ENCODE measurements at places on chromosomes 6 and 20. TPM values are rescaled to one million over a fixed set of nuclear protein-coding genes. Genes with fewer than 3 reads are reported as not detected.

DNA sequence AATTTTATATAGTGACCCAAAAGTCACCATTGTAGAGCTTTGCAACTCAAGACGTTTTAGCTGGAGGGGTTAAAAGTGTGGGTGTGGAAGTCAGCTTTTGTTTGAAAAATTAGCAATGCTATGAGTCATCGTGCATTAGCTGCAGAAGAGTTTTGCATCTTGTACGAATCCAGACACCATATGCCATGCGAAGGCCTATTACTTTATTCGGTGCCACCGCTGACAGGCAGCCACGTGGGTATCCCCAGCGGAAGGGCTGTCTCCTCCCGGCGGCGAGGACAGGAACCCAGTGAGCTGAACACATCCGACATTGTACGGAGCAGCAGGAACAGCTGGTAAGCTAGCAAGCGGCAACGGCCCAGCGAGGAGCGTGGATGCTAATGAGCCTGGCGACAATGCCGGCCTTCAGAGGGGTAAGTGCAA lies 84.4 kb downstream of the INSM1 start:
- DNase-seq: peak; percentile 42

DNA sequence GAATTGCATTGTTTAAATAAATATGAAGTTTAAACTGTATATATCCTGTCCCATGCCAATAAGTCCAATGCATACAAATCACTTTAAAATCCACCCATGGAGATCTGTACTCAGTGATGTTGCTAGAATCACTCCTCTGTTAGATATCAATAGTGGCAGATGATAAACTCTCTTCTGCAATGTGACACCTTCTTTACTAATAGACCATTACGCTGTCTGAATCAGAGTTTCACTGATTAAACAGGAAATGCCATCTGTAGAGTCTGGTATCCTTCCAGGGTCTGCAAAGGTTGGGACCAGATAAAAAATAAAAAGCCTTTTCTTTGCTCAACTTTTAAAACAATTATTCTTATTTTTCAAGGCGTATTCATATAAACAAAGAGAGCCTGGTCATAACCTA lies 134.5 kb downstream of the EDN3 start:
- DNase-seq: no peak

GRCh38 chr6:109295109-109295773 lies 87.0 kb downstream of the CD164 start:
- no peak for DNase-seq

GRCh38 chr20:19120569-19120968 lies 91.9 kb upstream of the SLC24A3 start:
- DNase-seq: no peak

DNA sequence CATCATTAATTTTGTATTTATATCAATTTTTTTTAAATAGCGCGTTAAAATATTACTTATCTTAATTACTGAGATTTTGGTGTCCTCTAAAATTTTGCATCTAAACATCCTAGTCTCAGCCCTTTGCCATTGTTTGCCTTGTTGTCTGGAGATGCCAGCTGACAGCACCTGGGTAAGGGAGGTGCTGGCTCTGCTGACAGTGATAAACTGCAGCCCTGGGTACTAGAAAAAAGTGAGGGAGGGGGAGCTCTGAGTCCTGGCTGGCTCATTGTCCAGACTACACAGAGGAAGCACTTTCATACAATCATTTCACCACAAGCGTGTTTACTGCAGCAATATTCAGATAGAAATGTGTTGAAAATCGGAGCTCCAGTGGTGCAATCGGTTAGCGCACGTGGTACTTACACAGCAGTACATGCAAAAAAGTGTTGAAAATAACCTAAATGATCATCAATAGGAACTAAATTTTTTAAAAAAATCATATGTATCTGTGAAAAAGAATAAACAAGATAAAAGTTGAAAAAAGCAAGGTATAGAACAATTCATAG lies 18.5 kb upstream of the UBR2 start:
- DNase-seq: no peak

TRIM40 gene
- not detected for total RNA-seq

DNA sequence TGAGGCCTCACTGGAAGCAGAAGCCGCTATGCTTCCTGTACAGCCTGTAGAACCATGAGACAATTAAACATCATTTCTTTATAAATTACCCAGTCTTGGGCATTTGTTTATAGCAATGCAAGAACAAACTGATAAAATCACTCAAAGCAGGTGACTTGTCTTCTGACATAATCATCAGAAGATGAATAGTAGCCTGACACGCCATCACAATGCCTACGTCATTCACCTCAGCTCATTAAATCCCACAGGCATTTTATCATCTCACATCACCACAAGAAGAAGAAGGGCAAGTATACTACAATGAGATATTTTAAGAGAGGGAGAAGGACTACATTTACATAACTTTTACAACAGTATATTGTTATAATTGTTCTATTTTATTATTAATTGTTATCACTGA lies 3.1 kb upstream of the CAP2 start:
- DNase-seq: no peak

GRCh38 chr6:151617539-151617938 lies 123.7 kb downstream of the CCDC170 start:
- DNase-seq: no peak

PLEKHG1 gene
- 3.3 TPM for total RNA-seq

DNA sequence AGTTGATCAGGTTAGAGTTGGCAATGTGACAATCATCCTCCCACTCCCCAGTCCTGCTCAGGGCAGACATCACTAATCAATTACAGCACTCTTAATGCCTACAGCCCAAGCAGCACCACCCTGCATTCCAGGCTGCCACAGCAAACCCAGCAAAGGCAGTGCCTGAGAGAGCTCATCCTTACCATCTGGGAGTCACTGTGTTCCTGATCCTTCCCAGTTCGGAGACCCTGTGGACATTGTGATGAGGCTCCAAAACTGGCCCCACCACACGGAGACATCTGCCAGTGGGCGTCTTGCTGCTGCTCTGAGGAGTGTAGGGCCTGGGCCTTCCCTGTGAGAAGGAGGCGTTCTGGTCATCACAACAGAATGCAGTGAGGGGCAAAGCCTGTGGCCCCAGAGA lies 216.5 kb upstream of the CST7 start:
- no peak for DNase-seq

DNA sequence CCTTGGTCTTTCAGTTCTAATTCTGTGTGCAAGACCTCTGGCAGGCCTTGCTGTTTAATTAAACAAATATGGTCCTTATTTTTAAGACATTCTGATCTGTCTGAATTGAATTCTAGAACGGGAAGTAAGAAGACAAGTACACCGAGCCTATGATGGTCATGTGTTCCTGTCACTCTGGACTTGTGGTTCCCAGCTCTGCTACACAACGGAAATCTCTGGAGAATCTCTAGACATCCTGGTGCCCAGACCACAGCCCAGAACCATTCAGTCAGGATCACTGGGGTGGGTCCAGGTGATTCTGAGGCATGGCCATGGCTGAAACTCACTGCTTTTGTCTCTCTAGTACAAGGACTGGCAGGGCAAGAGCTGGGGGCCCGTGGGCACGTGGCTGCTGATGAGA lies 15.9 kb upstream of the KCNK16 start:
- no peak for DNase-seq

- DNase-seq: no peak
Measured at GRCh38 chr6:84526631-84527030, 237.8 kb downstream of the TBX18 start.

PI3 gene
- total RNA-seq: not detected

GRCh38 chr6:153043719-153044118 lies 41.2 kb upstream of the MTRF1L start:
- DNase-seq: no peak

DNA sequence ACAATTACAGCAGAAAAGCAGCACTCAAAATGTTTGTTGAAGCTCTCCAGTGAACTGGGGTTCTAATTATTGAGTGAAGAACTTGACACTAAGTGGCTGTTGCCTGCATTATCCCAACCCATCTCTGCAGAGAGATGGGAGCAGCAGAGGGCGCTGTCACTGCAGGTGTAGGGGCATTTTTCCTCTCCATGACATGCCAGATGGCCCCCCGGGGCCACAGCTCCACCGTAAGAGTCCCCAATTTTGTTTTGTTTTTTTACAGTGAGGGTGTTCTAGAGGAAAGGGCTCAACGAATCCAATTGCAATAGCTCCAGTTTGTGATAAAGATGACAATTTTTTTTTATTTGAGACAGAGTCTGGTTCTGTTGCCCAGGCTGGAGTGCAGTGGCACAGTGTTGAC lies 1.9 kb upstream of the FUCA2 start:
- peak; percentile 28 for DNase-seq

- no peak for DNase-seq
Measured at GRCh38 chr6:167797476-167798265, 29.0 kb upstream of the AFDN start.

DNA sequence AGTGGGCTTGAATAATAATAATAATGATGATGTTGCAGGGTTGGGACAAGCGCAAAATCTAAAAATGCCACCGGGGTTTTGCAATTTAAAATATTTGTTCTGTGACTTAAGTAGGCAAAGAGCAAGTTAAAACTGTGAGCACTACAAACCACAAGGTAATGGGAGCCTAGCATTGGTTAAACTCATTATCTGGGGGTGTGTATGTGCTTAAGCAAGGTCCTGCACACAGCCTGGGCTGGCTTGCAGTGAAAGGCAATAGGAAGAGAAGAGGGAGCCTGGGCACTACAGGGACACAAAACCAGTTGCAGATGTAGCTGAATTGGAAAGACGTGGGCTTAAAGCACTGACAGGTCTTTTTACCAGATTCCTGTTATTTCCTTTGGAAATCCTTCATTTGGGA lies 11.7 kb downstream of the SIM1 start:
- DNase-seq: no peak

- DNase-seq: no peak
Measured at GRCh38 chr6:160160929-160161646, 39.5 kb downstream of the SLC22A1 start.

- DNase-seq: no peak
Measured at GRCh38 chr20:10806539-10806938, 132.7 kb upstream of the JAG1 start.

- DNase-seq: no peak
Measured at GRCh38 chr6:168507297-168507696, 66.3 kb downstream of the SMOC2 start.

GRCh38 chr6:41470331-41471063 lies 75.7 kb upstream of the FOXP4 start:
- no peak for DNase-seq

DNA sequence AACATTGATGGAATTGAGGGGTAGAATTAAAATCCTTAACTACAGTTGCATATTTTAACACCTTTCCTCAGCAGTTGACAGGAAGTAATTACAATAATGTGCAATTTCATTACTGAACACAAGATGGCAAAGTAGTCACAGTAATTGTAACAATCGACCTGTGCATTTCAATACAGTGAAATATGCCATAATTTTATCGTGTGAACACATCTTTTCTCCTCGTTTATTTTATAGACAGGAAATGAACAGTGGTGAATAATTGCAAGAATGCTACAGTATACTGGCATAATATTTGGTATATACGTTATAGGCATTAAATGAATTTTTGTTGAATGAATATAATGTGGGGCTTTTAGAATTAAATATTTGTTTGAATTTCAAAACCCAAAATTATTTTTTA lies 25.0 kb downstream of the CYB5R4 start:
- no peak for DNase-seq

DNA sequence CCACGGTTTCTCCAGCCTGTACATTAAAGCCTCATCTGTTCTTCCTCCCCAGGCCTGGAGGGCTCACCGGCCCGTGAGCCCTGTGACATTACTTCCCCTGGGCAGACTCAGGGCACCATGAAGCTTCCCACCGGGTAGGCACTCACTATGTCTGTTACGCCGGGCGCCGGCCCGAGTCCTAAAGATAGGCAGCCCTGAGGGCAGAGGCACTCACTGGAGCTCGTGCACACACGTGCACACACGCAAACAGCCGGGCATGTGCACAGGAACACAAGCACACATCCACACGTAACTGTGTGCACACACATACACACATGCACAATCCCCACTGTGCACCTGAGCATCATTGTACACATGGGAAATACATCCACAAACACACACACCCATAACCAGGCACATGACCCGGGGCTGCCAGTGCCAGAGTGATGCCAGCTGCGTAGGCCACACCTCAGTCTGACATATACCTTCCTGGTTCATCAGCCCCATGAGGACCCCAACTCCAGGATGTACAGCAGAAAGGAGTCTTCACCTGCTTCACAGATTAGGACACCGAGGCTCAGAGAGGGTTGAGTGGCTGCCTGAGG lies 83.7 kb downstream of the YTHDF1 start:
- DNase-seq: no peak

HMGN3 gene
- total RNA-seq: 21.4 TPM

ARMH2 gene
- total RNA-seq: not detected

HLA-DQB1 gene
- 12.5 TPM for total RNA-seq

TTK gene
- 9.8 TPM for total RNA-seq

DNA sequence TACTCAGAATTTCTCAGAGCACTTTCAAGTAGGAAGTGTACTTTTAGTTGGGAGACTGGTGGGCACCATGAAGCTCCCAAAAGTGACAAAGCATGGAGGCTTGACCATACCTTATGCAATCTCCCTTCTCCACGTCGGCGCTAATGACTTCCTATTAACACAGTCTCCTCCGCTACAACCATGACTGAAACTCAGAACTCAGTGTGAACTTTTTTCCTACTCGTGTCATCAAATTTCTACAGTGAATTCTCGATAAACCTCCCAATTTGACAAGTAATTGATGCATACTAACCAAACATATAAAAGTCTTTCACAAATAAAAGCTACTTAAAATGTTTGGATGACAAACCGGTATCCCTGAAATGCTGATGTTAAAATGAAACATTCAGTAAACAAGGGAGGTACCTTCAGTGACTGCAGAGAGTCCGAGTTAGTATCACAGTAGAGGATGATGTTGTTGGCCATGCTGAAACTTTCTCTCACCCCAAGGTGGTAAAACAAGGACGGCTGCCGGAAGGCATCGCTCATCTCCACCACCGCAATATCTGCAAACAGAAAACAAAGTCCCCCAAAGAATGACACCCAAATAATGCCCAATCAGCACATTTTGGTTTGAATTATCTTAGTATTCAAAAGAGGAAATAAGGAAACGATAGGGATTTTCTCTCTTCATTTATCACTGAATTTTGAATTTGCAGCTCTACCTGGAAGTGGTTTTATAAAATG lies 72.1 kb downstream of the MAP3K5 start:
- no peak for DNase-seq

LY6G6C gene
- not detected for total RNA-seq

LTV1 gene
- total RNA-seq: 91.5 TPM

- no peak for DNase-seq
Measured at GRCh38 chr6:124294574-124295200, 491.0 kb downstream of the NKAIN2 start.

GRCh38 chr6:150334790-150335783 lies 33.7 kb upstream of the IYD start:
- DNase-seq: no peak

PDE10A gene
- total RNA-seq: not detected

Measured in activated T-cell treated with anti-CD3 and anti-CD28 coated beads, Interleukin-2, amount 50 U/mL, for 4 hours (primary cell).